ENCODE measurements at places on chromosomes 4 and X.

- DNase-seq: no peak
Measured at GRCh38 chrX:45756557-45756956, 555.9 kb upstream of the DIPK2B start.

DNA sequence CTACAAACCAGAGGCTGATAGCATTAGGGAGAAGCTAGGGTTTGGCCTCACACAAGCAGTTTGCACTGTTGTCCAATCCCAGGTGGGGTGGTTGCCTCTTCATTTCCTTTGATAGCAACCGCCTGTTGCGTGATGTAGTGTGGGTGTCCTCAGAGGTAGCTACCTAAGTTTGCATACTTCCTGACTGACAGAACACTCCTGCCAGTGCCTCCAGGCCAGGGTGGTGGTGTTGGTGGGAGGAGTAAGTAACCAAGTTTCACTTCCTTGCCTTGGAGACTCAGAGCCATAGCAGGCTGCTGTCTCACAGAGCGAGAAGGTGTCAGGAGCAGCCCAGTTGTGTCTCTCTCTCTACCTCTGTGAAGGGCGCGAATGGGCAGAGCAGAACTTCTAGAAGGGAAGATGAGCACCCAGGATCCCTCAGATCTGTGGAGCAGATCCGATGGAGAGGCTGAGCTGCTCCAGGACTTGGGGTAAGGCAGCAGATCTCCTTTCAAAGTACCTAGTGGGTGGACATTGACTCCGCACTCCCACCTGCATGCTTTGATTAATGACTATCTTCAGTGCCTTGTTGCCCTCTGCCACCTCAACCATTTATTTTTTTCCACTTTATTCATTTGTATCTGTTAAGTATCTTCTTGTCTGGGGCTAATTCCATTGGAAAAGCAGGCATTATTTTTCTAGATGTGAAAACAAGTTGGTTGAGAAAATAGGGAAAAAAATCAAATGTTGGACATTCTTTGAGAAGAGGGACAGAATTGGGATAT, at the start of gene DAPP1:
DAPP1 (plus strand) TSS at position 283 of the 764 bp plus-strand sequence; CDS start at position 370, 87 bp downstream.
- DNase-seq: no peak

- DNase-seq: no peak
Measured at GRCh38 chr4:166991006-166991561, 243.2 kb downstream of the SPOCK3 start.

GRCh38 chr4:161937596-161937995, 226.2 kb downstream of the FSTL5 start:
- DNase-seq: no peak

GRCh38 chr4:183264614-183265013, 55.5 kb downstream of the CLDN22 start:
- no peak for DNase-seq

- no peak for DNase-seq
Measured at GRCh38 chr4:70925418-70925817, 23.2 kb downstream of the MOB1B start.

- DNase-seq: no peak
Measured at GRCh38 chr4:139786494-139787354, 121.1 kb downstream of the MGST2 start.

DNA sequence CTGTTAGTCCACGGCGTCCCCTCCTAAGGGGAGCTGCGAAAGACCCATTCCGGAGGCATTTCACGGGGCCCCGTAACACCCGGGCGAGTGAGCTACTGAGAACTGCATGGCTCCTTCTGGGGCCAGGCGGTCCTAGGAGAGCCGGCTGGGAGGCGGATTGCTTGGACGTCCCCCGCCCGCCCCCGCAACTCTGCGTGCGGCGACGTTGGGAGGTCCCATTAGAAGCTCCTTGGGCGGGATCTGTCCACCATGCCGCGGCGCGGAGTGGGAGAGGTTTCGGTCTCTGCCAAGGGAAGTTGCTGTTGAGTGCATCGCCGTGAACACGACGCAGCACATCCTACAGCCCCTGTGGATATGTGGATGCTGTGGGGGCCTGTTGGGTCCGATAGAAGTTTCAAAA, 85.4 kb upstream of the IGFBP7 start:
- no peak for DNase-seq

DNA sequence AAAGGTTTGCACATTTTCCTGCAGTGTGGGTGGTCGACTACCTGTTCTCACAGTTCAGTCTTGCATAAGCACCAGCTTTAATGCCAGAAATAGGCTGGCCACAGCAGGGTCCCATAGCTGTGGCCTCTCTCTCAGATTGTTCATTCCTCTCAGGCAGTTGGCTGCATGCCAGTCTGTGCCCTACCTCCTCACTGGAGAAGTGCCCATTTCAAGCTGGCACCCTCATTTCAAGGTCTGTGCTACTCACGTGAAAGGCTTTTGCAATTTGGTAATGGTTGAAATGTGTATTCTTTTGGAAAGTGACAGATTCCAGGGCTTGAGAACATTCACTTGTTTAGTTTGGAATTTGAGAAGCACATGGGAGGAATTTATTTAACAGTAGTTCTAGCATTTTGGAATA, 28.9 kb upstream of the MTMR1 start:
- no peak for DNase-seq

DNA sequence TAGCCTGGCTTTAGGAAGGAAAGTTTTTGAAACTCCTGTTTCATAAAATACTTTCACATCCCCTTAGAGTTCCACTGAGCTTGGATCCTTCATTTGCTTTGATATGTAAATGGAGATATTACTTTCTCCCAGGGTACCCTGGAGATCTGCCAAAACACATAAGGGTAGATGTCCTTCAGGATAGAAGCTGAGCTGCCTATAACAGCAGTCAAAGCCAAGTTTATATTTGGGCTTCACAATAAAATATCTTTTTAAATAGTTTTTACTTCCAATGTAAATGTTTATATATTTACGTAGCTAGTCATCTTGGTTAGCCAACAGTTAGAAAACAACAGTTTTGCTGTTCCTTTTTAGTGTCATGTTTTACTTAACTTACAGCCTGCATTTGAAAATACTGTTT, 742.3 kb upstream of the POU3F4 start:
- DNase-seq: no peak

- DNase-seq: no peak
Measured at GRCh38 chr4:160143574-160143973, 1040.7 kb downstream of the RAPGEF2 start.

DNA sequence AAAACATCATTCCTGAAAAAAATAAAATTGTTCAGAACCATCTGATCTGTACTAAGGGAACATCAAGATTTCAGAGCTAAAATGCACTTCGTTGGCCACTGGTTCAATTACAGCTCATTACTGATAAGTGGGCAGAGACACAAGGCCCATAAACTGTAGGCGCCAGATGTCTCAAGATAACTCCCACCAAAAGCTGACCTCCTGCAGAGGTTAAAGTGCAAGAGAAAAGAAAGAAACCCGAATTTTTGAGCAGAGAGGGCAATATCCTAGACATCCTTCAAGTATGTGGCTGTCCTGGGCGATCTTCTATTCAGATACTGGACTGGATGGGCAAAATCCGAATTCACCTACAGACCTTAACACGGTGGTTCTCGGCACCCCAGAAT, 660 bp downstream of the GEMIN8 start:
- DNase-seq: no peak

- DNase-seq: peak; percentile 63
Measured at GRCh38 chrX:30992381-30992904, 79.4 kb downstream of the FTHL17 start.

- no peak for DNase-seq
Measured at GRCh38 chr4:88216395-88216794, 58.0 kb upstream of the ABCG2 start.

GRCh38 chrX:136115126-136115903, 32.0 kb upstream of the FHL1 start:
- DNase-seq: no peak

GRCh38 chrX:151896734-151897474, 15.8 kb upstream of the MAGEA4 start:
- DNase-seq: no peak

DNA sequence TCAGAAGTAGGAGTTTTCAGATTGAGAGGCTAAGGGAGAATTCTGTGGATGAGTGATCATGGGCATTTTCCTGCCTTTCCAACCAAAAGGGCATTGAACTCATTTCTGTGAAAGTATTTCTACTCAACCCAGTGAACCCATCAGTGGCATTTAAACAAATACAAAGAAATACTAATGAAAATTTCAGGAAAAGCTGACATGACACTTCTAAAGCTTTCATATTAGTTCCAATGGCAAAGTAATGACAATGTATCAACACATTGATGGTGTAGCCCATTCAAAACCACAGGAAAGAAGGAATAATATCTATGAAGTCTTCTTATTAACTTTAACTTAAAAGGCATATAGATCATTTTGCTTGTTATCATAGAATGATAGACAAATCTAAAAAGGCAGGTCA, 183.5 kb upstream of the ANXA10 start:
- DNase-seq: no peak

DNA sequence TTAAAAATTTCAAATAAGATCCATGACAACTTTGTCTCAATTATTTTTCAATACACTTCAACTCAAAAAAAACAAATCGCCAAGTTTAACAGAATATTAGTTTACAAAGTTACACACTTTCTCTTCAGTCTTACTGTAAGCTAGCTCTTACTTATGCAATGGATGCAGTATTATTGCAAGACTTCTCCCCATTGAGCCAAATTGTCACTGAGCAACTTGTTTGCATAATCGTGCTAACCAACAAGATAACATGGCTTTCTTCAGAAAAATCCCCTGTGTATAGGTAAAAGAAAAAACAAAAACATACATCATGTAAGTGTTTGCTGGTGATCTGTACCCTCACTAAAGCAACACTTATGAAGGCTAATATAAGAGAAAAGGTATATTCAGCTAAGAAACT, 18.9 kb downstream of the DNAJB14 start:
- DNase-seq: no peak

- no peak for DNase-seq
Measured at GRCh38 chrX:18920079-18920478, 63.8 kb downstream of the PHKA2 start.

DNA sequence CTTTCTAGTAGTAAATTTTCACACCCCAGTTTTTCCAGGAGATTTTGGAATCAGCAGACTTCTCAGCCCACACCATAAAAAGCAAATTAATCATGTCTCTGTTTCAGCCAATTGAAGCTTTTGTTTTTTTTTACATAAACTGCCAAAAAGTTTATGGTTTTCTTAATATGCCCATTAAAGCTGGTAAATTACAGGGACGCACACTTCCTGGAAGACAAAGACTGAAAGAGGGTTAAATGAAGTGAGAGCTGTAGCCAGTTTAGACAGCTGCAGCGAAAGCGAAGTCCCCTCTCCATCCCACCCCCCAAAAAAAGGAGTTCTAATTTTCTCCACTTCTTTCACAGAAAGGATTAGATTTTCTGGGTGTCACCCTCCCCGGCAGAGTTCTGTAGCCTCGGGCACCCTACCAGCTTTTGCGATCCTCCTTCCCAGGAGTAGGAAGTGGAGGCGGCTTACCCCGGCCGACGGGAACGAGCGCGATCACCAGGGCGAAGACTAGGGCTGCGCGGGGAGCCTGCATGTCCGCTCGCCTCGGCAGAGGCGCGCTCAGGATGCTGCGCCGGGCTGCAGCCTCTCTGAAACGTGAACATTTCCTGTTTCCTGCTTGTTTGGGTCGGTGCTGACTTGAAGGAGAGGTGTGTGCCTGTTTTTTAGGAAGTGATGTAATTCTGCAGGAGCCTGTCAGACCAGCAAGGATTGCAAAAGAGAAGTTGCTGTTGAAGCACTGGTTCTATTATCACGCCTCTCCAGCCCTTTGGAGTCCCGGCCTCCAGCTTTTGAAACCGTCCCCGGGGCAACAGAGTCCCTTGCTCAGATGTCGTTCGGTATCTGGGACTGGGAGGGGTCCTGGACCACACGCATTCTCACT, at the start of gene TMEM154:
TMEM154 (minus strand) TSS at position 584 of the 868 bp plus-strand sequence; CDS start at position 520, 64 bp downstream.
- DNase-seq: no peak

DNA sequence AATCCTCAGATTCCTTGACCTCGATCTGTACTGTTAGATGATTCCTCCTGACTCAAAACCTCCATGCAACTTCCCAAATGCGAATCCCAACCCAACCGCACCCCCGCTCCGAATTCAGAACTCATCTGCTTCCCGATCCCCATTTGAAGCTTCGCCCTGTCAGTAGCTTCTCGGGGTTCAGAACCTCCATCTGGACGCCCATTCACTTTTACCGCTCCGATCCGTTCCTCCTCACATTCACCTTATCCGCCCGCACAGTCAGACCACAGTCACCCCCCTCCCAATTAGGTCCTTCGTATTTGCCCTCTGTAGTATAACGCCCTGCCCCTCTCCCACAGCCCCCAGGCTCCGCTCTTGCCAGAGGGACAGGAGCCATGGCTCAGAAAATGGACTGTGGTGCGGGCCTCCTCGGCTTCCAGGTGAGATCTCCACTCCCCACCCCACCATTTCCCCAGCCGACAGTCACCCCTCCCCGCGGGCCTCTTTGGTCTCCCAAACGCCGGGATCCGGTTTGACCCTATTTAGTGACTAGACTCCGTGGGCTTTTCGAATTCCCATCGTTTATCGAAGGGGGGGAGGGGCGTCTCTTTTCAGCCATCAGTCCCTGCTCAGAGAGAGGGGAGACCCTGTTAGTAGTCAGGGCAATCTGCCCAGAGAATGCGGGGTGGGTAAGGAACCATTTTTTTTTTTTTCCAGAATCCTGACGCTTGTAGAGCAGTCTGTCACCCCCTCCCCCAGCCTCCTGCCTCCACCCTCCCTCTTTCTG, 691 bp downstream of the MAGED1 start:
- DNase-seq: no peak

- peak; percentile 66 for DNase-seq
Measured at GRCh38 chr4:14345356-14345775, 656.9 kb upstream of the CPEB2 start.

DNA sequence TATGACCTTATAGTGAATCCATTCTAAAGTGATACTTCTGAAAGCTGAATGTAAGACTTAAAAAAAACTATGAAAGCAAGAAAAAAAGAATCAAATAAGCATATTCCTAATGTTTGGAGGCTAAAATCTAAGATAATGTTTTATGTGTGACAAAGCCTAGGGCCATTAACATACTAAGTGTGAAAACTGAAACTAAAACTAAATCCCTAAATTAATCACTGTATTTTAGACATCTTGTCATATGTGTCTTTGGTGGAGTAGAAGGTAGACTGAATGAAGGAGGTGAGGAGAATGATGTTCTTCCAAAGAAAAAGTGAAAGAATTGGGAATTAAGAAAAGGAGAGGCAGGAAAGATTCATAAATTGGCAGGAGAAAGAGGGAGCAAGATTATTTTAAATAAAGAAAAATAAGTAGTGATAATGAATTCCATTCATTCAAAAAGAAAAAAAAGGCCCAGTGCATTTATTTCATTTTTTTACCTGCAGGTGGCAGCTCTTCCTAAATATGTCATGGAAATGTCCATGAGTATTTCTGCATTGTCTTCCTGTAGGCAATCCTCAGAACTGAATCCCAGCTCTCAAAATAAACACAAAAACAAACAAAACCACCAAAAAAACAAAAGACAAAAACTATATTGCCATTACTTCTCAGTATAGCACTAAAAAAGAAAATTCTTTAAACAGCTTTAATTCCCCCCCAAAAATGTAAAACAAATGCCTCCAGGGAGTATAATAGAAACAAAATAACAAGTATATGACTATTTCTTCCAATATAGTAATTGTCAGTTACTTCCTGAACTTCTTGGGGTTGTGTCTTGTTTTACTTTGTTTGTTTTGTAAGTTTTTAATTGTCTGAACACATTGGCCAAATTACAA, 17.0 kb upstream of the AP1AR start:
- no peak for DNase-seq
